ENCODE measurements at places on chromosomes 4 and X.

DNA sequence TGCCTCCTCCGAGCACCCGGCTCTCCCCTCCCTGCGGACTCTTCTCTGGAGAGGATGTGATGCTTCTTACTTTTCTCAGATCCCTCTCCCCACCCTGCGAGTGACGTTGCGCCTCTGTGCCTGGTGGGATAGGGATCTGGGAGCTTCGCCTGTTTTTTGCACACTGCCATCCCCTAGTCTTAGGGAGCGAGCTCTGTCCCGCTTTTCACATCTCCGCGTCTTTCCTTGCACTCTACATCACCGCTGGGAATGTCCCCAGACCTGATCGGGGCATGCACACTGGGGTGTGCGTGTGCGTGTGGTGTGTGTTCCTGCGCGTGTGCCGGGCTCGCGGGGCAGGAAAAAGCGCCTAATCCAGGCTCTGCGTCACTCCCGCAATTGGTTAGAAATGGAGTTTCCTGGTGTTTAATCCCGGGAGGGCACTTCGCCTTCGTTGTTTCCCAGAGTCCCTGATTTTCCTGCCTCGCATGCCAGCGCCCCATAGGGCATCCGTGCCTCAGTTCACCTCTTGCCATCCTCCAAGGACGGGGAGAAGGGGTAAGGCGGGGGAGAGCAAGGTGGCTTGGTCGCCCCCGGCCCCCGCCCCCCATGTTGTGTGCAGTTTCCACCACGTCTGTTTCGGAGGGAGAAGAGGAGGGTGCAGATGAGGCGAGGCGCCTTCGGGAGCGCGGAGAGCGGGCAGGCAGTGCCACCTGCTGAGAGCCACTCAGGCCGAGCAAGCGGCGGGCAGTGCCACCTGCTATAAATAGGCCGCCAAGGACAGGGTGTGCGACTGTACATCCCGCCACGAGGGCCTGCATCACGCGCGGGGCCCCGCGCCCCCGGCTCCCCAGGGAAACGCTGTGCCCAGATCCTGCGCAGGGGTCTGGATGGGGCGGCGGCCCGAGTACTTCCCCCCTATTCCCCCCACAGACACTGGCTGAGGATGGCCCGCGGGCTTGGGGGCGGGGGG is 759 bp upstream of the TBC1D1 start:
- peak; percentile 18 for DNase-seq

- no peak for DNase-seq
Observed at GRCh38 chrX:154698630-154699248, 45.4 kb upstream of the CTAG2 start.

GRCh38 chr4:48015678-48016077 is 803 bp downstream of the CNGA1 start:
- no peak for DNase-seq

DNA sequence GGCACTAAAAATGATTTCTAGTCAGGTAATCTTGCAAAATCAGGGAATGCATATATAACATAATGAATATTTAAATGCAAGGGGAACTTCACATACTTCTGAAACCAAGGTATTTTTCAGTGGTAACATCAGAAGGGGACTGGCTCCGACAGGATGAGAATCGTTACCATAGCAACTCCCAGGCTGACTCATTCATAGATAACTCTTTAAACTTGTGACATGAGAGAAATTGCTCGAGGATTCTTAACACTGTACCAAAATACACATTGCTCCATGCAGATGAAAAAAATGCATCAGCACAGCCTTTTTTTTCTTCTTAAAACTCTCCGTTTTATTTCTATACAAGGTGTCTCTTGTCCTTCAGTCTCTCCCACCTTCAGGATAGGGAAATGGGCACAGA is 114.3 kb downstream of the GABRB1 start:
- DNase-seq = no peak

DNA sequence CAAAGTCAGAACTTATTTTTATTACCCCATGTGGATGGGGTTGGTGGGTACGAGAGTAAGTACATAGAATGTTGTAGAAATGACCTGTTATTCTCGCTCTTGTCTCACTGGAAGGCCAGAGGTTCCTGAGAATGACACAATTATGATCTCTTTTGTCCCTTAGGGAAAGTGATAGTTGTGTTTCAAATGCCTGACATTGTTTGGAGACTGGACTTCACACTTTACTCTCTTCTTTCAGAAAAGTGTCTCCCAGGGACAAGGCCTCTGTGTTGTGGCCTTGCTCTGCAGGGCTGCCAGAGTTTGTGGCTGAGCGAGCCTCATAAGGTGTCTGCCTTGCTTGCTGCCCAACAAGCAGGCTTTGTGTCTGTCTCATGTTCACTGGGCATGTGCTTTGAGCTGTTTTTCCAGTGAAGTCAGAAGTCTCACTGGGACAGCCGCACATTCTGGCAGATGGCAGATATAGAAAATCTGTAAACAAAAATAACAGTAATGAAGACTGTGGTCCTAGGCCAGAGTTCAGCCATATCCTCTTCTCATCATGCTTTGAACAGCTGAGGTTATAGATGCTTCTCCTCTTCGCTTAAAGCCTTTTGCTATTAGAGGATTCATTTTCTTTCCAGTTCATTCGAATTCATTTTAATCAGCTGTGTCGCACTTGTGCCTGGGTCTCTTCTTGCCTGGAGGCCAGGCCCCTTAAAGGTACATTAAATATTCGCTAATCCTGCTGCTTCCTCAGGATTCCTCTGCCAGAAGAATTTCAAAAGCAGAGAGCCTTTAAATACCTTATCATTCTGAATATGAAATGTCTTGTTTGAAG is 14.4 kb downstream of the PPEF1 start:
- no peak for DNase-seq

DNA sequence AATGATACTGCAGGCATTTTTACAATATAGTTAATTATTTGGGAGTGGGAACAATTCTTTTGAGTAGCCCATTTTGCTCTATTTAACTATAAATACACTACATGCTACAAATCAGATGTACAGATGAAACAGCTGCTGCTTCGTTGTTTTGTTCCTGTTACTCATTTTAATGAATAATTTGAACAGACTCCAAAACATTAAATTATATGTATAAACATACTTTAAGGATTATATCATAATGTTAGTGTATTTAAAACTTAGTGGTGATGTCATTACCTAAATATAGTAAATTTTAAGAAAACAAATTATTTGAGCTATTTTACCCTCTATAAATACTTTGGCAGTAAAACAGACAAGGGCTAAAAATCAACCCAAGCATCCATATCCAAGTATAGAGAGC is 60.7 kb downstream of the GAB1 start:
- DNase-seq = no peak

DNA sequence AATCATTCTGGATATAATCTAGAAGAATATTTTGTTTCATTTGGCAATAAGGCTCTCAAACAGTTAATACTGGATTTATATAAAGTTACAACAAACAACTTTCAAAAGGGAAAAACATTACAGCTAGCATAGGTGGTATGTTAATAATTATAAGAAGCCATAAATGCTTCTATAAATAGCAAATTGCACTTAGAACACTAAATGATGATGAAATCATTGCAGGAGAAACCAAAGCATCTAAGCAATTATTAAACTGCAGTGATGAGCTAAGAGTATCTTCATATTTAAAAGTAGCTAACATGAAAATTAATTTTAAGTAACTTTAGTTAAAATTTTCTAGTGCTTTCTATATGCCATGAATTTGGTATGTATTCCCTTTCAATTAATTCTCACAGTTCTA is 189.5 kb downstream of the CENPC start:
- no peak for DNase-seq

GRCh38 chr4:166165829-166166420 is 292.9 kb downstream of the TLL1 start:
- no peak for DNase-seq

Data from activated gamma-delta T cell treated with Interleukin-2 at 50 U/mL for 16 hours (primary cell).